ENCODE measurements at places on chromosomes 16 and 17.

- no peak for DNase-seq
Measured at GRCh38 chr17:29042679-29043538, at the start of gene PIPOX. Gene PIPOX, plus strand, starts transcription at chr17:29043141. Its CDS starts 85 bp downstream, at chr17:29043226.

GRCh38 chr17:2905269-2905668 is 109.0 kb downstream of the RAP1GAP2 start:
- no peak for DNase-seq

- DNase-seq, result no peak
Measured at GRCh38 chr17:56740481-56740880, 93.2 kb downstream of the C17orf67 start.

DNA sequence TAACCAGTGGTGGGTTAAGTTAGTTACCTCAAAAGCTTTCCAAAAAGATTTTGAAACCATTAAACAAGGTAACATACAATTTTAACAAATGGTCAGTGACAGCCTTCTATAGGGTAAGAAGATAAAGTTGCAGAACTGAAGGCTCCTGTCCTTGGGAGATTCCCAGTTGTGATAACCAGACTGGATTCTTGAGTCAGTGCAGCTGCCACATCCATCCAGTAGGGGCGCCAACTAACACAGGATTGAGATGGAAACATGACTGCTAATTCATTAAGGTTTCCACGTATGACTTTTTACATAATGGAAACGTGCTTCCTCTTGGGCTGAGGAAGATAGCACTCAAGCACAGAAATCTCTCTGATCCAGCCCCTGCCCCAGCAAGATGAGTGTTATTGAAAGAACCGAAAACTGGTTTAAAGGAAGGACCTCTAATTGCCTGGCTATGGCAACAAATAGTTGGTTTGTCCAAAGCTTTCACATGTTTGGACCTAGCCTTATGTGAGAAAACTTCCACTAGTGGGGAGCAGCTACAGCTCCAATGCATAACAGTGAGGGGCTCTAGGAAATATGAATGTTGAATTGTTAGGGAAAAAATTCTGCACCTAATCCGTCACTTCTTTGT is 269.8 kb upstream of the MYOCD start:
- no peak for DNase-seq

- no peak for DNase-seq
Measured at GRCh38 chr17:44904001-44904984, 5.0 kb upstream of the EFTUD2 start.

GRCh38 chr17:10197362-10197720 is 1.1 kb downstream of the GAS7 start:
- DNase-seq, result no peak

DNA sequence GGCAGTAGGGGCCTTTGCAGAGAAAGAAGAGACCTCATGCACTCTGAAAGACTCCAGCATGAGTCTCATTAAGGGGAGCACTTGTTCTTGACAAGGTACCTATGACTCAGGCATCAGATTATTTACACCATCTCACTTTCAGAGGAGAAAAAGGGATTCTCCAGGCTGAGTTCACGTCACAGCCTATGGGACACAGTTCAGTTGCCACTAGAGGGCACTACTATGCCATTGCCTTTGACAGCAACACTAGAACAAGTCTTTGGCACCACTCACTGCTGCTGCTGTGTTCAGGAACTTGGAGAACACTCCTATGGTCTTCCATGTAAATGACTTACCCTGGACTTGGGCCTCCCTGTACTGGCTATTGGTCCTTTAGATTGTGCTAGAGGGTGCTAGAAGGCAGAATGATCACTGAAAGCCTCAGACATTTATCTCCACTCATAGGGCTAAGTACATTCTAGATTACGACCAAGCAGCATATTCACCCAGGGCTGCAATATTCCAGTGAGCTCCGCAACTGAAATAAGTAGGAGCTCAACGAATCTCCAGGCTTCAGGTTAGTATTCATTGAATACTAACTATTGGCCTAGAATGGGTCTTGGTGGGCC is 225.1 kb upstream of the CA10 start:
- DNase-seq, result no peak

GRCh38 chr17:37429453-37429852 is 22.8 kb downstream of the TADA2A start:
- DNase-seq, result no peak

DNA sequence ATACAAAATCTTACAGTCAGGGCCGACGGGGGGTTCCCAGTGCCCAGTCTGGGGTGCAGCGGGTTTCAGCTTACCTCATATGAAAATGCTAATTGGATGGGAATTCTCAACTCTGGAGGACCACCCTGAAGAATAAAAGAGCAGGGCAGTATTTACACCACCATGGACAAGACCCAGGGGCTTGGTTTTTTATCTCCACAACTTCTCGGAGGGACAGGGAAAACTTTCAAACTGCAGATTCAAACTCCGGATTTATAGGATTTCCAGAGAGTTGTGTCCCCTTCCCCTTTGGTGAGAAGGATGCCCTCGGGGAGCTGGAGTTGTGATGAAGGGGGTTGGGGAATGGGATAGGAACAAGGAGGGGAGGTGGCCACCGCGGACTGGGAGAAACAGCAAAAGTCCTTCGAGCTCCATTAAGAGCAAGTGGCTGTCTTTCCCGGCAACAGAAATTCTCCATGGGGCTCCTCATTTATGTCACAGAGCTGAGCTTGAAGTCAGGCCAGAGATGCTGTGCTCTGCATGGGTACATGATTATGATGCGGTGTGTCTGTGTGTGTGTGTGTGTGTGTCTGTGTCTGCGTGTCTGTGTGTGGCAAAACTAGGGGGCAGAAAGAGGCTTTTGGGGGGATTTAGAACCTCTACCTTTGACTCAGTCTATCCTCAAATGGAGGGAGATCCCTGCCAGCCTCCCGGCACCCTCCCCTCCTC is 15.7 kb downstream of the FOXL1 start:
- DNase-seq, result no peak

GRCh38 chr16:21989751-21990150 is 11.2 kb downstream of the PDZD9 start:
- no peak for DNase-seq

DNA sequence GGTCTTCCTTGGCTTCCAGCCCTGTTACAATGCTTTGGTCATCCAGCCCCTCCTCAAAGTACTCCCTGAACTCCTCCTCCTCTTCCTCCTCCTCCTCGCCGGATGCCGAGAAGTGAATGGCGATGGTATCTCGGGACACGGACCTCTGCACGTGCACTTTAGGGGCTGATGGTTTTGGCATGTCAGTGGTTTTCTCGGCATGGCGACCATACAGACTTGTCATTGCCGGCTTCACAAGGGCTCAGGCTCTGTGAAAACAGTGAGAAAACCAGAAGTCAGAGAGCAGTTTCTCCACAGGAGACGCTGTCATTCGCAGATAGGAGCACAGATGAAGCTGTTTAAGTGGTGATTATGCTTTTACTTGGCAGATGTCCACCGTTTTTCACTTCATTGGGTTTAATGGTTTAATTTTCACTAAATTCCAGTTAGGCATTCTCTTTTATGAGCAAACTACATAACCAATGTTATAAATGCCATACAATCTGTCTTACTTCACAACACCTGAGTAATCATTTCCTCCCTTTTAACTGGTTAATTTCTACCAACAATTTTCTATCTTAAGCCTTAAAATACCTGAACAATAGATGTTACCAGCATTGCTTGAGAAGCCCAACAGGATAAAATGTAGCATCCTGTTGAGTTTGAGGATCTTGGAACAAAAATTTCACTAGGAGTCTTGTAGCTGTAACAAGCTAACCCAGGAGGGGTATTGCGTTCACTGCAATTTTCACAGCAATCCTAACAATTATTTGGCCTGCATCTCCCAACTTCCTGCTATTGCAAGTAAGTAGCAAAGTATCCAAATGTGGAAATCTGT is 48.9 kb downstream of the TEX2 start:
- DNase-seq, result no peak

DNA sequence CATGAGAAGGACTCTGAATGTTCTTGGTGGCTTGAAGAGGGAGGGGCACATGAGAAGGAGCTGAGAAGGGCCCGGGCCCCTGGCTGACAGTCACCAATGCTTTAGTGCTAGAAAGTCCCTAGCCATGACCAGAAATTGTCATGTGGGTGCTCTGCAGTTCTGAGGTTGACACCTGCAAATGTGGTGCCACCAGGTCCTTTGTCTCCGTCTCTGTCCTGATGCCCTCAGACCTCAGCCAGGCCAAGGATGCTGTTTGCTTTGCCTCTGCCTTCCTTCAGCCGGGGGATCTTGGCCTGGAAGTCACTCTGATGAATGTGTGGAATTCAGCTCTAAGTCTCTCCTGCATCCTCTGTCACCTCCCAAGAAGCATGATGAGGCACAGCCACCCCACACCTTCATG is 63.6 kb downstream of the TNFRSF13B start:
- DNase-seq, result no peak

- DNase-seq, result no peak
Measured at GRCh38 chr16:57112403-57113041, 20.1 kb downstream of the CPNE2 start.

- DNase-seq, result no peak
Measured at GRCh38 chr16:13999071-13999894, 71.8 kb upstream of the MRTFB start.

DNA sequence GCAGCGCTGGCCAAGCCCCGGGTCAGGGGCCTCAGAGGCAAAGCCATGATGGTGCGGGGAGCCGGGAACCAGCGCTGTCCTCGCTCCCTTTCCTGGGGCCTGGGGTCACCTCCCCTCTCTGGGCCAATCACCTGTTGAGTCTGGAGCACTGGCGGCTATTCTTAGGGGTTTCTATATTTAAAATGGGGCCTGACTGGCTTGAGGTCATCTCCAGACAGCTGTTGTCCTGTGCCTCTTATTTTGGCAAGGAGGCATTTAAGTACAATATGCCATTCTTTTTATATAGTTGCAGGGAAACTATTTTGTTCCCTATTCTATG is at the start of gene COX6A2:
TSS of gene COX6A2 (minus strand) at position 82 of the 319 bp plus-strand sequence. CDS start at position 47, 35 bp downstream.
- DNase-seq, result no peak

All from AG09309 (cell line).